ENCODE measurements at places on chromosomes 3 and 15.

GRCh38 chr15:48084759-48085590 is 35.8 kb upstream of the SLC24A5 start:
- DNase-seq, result no peak

GRCh38 chr3:107973961-107974360 is 116.9 kb downstream of the CD47 start:
- DNase-seq, result no peak

GRCh38 chr3:87706176-87706575 is 352.6 kb downstream of the CGGBP1 start:
- DNase-seq, result no peak

GRCh38 chr3:57555738-57556458 is at the start of gene PDE12:
Gene PDE12, plus strand, starts transcription at chr3:57556274. Its CDS starts 106 bp downstream, at chr3:57556380.
- peak; percentile 94 for DNase-seq

DNA sequence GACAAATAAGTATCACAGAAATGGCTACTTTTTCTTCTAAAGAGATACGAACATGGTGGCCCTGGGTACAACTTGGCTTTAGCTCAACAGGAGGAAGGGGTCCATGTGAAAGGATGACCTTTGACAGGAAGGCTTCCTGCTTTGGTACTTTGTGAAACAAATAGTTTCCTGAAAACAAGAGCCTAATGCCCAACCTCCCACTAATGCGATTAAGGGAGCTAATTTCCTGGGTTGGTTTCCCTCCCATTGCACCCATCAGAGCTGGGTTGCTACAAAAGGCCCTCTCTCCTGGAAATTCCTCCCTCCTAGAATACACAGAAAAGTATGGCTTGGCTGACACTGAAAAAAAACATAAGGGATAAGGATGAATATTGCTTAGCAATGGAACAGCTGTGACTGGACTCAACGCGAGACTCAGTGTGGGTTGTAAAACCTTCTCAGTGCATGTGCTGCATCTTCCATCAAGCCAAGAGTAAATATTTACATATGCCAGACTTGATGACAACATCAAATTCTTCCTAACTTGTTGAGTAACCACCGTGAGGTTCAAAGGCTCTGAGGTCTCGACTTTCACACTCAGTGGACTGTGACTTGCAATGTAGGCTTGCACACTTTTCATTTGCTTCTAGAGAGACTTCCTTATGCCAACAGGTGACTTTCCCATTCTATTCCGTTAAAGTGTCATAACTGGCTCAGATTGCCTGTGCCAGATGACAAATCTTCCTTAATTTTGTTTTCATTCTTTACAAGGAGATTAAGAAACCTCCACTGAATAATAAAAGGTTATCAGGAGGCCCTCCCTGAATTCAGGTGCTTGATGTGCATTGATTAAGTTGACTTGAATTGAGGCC is 60.1 kb downstream of the ADAMTS9 start:
- DNase-seq, result no peak

DNA sequence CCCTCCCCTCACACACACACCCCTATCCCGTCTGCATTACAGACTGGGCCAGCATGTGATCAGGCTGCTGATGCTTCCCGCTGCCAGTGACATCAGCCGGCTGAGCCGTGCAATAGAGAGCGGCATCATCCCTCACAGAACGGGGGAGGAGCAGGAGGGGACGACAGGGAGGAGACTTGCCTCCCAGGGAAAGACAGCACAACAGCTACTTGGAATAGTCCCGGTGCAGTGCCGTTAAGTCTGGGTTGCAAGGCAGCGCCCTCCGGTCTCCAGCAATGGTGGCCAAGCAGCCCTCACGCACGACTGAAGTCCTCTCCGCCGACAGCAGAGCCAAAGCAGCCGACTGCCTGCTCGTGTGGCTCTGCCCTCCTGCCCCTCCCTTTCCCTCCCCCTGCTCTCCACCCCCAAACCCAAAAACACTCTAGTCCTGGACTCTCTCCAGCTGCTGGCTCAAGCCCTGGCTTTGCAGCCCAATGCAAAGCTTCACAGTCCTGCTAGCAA is 31.5 kb upstream of the RPS17 start:
- DNase-seq, result no peak

- no peak for DNase-seq
These were observed 44.4 kb downstream of the TTBK2 start for GRCh38 chr15:42876224-42876623.

GRCh38 chr15:76060118-76060989 is 569 bp downstream of the TMEM266 start:
- DNase-seq, result no peak

GRCh38 chr3:156432563-156432962 is 122.4 kb downstream of the SSR3 start:
- DNase-seq, result no peak

DNA sequence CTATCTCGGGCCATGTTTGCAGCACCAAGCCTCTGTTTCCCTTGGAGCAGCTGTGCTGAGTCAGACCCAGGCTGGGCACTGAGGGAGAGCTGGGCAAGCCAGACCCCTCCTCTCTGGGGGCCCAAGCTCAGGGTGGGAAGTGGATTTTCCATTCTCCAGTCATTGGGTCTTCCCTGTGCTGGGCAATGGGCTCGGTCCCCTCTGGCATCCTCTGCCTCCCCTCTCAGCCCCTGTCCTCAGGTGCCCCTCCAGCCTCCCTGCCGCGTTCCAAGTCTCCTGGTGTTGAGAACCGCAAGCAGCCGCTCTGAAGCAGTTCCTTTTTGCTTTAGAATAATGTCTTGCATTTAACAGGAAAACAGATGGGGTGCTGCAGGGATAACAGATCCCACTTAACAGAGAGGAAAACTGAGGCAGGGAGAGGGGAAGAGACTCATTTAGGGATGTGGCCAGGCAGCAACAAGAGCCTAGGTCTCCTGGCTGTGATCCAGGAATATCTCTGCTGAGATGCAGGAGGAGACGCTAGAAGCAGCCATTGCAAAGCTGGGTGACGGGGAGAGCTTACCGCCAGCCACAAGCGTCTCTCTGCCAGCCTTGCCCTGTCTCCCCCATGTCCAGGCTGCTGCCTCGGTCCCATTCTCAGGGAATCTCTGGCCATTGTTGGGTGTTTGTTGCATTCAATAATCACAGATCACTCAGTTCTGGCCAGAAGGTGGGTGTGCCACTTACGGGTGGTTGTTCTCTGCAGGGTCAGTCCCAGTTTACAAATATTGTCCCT is 1.2 kb downstream of the RHO start:
- no peak for DNase-seq

- DNase-seq, result no peak
These were observed 66.9 kb downstream of the CEP63 start for GRCh38 chr3:134552784-134553183.

GRCh38 chr3:38805765-38806386 is 10.1 kb downstream of the SCN10A start:
- DNase-seq, result peak; percentile 74

DNA sequence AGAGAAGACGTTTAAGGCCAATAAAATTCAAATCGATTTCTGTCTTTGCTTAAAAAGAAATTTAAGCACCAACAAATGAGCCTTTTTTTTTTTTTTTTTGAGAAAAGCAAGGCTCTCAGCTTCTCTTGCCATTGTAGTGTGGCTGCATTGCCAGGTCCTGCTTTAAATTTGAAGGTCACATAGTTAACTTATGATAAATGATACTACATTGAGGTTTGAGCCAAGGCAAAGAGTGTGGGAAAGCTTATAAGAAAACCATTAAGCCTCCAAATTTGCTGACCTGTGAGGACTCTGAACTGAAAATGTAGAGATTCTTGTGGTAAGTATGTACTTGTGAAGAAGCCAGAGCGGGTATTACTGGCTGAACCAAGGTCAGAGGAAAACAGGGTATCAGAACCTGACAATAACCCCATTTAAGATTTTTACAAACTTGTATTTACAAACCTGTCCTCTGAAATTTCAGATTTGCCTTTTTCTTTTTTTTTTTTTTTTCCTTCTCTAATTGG is 519.7 kb upstream of the RGMA start:
- no peak for DNase-seq

DNA sequence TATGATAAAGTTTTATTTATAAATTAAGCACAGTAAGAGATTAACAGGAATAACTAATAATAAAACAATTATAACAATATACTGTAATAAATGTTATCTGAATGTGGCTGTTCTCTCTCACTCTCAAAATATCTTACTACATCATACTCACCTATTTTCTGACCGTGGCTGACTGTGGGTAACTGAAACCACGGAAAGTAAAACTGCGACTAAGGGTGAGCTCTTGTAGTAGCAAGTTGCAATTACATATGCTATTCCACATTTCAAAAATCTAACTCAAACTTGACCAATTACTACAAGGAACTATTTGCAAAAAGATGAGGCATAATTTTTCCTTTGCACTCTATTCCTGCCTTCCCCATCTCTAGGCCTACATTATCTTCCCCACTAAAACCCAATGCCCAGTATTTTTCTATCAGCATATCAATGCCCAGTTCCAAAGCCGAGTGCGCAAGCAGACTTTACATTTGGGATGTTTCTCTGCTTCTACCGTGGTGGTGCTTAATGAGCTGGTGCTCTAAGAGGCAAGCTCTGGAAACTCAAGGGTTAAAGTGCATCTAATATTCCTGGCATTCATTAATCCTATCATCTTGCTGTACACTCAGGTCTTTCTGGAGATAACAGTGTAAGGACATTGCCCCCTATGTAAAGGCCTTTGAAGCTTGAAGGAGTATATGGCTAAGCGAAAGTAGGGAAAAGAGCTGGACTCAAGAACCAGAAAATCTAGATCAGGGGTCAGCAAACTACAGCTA is 6.7 kb downstream of the PCYT1A start:
- DNase-seq, result peak; percentile 15

DNA sequence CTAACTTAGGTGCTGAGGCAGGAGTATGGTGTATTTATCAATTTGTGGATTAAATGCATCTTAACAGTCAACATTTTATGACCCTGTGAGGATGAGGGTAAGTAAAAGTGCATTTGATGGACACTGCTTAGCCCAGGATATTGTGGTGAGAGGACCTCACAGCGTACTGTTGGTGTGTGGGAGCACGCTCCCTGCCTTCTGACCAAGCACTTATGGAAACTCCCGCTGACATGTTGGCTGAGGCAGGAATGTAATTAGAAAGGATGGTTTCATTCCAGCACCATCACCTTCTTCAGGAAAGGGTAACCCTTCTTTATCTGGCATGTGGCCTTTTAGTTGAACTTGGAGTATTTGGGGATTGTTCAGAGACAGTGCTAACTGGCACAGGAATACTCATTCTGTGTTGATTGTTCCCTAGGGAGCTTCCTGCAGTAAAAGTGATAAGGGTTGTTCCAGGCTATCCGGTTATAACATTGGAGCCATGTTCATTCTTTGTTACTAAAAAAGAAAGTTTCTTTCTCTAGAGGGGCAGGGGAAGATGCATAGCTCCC is 11.7 kb upstream of the FSTL1 start:
- DNase-seq, result no peak

DNA sequence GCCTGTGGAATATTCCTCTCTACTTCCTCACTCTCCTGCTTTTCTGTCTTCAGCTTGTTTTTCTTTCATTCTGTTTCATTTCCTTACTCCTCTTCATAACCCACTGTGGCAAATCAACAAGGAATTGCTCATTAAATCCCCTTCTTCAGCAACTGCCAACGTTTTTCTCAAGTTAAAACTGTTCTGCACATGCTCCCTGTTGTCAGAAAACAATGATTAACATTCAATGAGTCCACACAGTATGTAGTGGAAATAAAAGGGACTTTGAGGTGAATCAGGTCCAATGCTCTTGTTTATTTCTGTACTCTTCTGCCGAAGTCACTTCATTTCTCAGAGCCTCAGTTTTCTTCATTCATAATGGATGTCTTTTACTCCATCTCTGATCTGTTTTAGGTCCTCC is 11.9 kb upstream of the ROBO2 start:
- DNase-seq, result no peak

DNA sequence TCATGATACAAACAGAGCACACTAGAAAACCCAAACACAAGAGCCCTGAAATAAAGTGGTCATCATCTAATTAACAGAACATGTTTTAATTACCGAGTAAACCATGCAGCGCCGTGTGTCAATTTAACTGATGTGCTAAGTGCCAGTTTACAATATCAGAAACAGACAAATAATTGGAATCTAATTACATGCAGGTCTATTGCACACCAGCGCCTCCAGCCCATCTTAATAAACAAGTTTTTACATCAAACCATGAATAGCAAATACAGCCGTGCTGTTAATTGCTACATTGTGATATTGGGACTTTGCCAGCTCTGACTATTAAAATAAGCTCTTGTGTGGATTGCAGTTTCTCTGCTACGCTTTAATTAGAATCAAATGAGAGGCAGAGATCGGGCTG is 510.2 kb upstream of the MDFIC2 start:
- no peak for DNase-seq

DNA sequence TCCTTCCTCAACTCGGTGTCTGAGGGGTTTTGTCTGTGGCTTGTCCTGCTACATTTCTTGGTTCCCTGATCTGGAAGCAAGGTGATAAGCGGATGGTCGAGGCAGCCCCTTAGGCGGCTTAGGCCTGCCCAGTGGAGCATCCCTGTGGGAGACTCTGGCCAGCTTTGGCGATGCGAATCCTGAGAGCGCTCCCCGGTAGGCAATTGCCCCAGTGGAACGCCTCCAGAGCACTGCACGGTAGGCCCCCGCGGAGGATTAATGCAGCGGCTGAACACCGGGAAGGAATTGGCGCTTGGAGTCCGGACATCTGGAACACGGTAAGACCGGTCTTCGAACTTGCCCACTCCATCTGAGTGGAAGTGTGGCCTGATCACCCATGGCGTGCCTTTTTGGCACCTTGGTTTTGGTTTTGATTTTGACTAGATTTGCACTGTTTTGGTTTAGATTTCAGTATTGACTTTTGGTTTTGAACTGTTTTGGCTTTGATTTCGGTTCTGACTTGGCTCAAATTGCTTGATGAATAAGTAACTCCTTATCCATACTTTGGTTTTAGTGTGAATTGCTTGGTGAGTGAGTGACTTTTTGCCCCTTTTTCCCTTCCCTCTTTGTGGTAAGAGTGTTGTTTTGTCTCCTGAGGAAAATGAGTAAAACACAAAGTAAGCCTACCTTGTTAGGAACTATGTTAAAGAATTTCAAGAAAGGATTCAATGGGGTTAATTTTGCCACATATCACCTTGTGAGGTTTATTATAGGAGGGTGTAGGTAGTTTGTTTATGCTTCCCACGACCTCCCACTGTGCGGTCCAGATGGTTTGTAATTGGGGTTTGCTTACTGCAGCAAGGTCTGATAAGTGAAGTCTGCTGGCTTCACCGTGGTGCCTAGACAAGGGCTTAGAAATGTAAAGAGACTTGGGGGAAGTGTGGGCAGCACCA is 27.1 kb upstream of the GPR156 start:
- DNase-seq, result no peak
